Spinal cord (tissue), 10 donors: ENCODE measurements at places on chromosomes 13 and 19.

GRCh38 chr19:8515317-8515716, 1.4 kb upstream of the ZNF414 start:
- DNase-seq = no peak

DNA sequence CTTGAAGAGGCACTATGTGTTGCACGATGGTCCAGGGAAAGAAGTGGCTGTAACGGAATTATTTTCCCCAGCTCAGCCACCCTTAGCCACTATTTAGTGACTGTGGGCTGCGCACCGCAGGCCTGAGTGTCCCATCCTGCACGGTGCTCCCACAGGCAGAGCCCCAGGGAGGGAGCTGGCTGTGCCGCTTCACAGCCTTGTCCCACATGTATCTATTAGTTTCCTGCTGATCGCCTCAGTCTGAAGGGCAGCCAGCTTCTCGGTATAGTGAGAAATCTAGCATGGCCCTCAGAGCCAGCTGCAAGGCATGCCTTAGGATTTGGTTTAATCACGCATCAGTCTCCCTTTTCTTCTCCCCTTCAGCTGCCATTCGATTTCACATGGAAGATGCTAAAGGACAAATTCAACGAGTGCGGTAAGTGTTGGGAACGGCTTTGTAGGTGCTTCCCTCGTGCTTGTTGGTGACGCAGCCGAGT, 15.7 kb downstream of the PRAM1 start:
- no peak for DNase-seq

DNA sequence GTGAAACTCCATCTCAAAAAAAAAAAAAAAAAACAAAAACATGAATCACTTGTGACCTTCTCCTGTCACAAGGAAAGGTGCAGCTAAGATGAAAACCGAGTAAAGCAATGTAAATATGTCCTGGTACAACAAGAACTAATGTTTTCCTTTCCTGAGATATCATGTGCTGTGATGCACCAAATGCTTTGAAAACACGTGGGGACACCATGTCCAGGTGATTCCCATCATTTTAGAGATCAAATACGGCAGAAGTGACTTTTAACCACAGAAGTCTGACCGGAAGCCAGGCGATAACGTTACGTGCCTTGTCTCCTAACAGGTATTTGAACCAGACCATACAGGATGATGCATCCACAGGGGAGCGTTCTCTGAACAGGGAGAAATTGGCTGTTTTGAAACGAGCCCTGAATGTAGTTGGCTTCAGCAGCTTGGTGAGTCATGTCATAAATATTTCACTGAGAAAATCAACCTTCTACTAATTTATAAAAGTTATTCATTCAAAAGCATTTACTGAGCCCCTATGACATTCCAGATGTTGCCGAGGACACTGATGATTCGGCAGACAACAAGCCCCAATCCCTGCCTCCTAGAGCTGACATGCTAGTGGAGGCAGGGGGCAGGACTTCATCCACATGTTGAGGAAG, 328.1 kb downstream of the MYO16 start:
- DNase-seq = no peak

- no peak for DNase-seq
Observed at GRCh38 chr13:45356966-45357672, 16.1 kb upstream of the TPT1 start.

- peak; percentile 39 for DNase-seq
Observed at GRCh38 chr13:20608438-20609020, 41.6 kb downstream of the IFT88 start.
